ENCODE measurements at places on chromosomes 2 and 18.

DNA sequence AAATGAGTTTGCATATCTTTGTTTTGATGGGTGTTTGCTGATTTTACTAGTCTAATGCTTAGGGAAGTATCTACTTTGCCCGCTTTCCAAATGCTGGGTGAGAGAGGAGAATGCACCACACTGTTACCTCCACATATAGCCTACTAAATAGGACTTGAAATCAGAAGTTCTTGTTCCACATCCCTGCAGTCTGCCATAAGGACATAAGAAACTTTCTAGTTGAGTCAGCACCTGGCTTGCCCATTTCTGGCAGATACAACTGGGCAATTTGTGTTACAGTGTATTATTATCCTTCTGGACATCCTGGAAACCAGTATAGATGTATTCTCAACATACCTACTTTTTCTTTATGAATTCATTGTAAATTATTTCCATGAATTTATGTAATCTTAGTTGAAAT is 29.5 kb downstream of the ANXA4 start:
- no peak for DNase-seq

GRCh38 chr2:241905716-241906377 is 36.3 kb downstream of the RTP5 start:
- no peak for DNase-seq

- no peak for DNase-seq
Observed at GRCh38 chr2:174169372-174169771, 79.0 kb downstream of the OLA1 start.

DNA sequence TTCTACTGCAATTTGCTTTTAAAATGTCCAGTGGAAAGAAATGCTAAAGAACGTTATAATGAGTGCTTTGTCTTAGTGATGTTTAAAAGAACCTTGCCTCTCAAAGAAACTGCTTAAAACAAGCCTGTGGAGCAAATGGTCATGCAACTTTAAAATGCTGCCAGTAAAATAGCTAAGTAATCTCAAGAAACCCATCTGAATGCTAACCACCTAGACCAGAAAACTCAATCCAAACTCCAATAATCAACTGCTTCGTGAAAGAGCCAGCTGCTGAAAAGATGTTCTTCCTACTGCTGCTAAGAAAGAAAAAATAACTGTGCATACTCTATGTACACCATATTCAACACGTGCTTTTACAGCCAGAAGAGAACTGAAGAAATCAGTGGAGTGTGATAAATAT is 145.6 kb downstream of the PDE1A start:
- no peak for DNase-seq

GRCh38 chr2:196131949-196132925 is 39.1 kb downstream of the STK17B start:
- no peak for DNase-seq

DNA sequence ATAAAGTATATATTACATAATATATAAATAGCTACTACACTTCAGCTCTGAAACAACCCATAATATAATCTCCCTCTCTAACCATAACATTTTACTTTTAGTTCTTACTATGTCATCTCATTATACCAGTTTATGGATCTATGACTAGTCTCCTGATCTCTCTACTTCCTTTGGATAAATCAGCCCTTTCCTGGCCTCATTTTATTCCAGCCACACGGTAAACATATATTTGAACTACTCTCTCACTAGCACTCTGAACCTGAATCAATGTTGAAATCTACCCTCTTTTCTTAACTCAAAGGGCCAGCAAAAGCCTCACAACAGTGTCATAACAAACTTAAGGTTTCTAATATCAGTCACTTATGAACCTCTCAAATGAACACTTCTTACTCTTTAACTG is 62.6 kb downstream of the BAZ2B start:
- no peak for DNase-seq

DNA sequence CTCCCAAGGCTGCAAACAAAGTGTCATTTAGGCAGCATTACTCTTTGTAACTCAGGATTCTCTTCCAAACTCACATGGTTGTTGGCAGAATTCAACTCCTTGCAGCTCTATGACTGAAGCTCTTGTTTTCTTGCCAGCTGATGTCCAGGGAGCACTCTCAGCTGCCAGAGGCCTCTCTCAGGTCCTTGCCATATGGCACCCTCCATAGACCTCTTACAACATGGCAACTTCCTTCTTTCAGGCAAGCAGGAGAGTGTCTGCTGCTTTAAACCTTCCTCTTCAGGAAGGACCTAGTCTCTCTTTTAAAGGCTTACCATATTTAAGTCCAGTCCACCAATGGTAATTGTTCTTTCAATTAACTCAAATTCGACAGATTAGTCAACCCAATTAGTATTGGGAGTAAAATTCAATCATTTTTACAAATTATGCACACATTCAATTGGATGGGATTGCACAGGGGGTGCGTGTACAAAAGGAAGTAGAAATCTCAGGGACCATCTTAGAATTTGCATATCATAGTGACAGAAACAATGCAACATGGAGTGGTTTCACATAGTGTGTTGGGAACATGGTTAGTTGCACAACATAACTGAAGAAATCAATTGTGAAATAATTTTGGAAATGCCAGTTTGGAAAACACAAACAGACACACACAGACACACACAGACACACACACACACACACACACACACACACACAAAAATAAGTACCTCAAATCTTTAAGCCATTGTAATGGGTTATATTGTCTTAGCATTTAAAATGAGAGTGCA is 893.5 kb upstream of the ZEB2 start:
- DNase-seq = no peak

GRCh38 chr2:182584462-182584861 is 131.6 kb upstream of the DNAJC10 start:
- DNase-seq = no peak

GRCh38 chr2:229910832-229911412 is 10.9 kb downstream of the TRIP12 start:
- no peak for DNase-seq

GRCh38 chr18:79068341-79068936 is 755 bp upstream of the ATP9B start:
- DNase-seq = no peak

- no peak for DNase-seq
Observed at GRCh38 chr18:62745089-62745751, 29.9 kb downstream of the PHLPP1 start.

- DNase-seq = no peak
Observed at GRCh38 chr2:2942225-2942624, 435.4 kb downstream of the EIPR1 start.

DNA sequence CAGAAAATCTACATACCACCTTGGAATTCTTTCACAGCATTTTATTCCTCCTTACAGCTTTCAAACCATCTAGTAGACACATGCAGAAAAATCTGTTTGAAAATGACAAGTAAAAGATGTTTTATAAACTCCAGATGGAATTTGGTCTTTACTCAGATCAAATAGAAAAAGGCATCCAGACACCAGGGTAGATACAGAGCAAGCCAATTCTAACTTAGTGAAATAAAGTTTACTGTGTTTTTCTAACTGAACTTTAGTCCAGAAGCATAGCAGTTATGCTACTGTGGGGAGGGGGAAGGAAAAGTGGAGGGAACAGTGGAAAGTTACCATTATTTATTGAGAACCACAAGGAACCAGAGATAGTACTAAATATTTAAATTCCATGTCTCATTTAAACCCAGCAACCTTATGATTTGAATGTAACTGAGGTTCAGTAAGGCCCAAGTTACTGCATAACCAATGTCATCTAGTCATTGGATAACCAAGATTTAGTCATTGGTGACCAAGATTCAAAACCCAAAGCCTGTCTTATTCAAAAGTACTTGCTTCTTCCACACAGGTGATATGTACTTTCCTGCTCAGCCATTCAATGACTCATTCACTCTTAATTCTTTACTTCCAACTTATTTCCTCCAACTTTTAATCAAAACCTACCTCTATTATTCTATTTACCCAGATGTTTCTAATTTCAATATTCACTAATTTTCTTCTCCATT is 57.7 kb downstream of the RAD51AP2 start:
- DNase-seq = no peak

DNA sequence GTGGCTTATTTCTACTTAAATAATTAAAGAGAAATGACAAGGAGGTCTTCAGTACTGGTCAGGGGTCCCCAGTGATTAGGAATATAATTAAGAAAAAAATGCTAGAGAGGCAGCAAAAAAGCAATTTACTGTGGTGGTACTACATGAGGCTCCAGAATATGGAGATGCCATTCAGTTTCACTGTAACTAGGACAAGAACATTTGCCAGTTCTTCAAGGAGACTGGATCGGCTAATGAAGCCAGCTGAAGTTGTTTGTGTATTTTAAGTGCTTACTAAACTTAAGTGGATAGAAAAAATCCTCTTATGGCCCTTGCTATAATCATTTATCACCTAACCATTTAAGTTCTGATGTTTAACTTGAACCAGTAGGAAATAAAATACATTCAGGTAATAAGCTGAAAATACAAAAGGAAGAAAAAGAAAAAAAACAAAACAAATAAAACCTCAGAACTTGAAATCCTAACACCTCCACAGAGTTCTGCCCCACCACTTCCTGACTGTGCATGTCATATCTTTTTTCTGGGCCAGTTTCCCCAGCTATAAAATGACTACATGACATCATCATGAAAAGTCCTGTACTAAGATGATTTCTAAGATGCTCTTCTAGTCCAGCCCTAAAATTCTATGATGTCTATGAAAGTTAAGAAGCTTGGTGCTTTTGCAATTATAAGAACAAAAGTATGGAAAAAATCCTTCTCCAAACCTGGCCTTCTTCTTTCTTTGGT is 98.0 kb downstream of the TRABD2A start:
- DNase-seq = no peak

- DNase-seq = no peak
Observed at GRCh38 chr2:18373664-18374063, 186.8 kb downstream of the RDH14 start.

GRCh38 chr2:63425606-63426005 is 162.7 kb downstream of the WDPCP start:
- DNase-seq = no peak

- DNase-seq = no peak
Observed at GRCh38 chr18:49380801-49381200, 79.6 kb downstream of the DYM start.

- DNase-seq = no peak
Observed at GRCh38 chr2:215965532-215966165, 47.7 kb downstream of the MREG start.

- DNase-seq = no peak
Observed at GRCh38 chr2:14722904-14723570, 90.5 kb downstream of the LRATD1 start.

DNA sequence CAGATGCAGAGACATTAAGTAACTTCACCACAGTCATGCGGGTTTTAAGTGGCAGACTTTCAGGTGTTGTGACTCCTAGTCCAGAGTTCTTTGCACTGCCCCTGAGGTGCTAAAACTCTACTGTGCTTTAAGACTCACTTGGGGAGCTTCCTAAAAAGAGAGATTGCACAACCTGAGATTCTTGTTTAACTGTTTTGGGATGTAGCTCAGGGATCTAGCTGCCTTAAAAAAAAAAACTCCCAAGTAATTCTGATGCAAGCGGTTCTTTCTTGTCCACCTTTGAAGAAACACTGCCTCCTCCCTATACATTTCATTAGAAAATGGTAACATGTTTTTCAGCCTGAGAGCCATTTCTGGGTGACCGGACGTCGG is 13.0 kb downstream of the IL37 start:
- no peak for DNase-seq

- no peak for DNase-seq
Observed at GRCh38 chr2:99550368-99550767, 60.6 kb upstream of the REV1 start.

DNA sequence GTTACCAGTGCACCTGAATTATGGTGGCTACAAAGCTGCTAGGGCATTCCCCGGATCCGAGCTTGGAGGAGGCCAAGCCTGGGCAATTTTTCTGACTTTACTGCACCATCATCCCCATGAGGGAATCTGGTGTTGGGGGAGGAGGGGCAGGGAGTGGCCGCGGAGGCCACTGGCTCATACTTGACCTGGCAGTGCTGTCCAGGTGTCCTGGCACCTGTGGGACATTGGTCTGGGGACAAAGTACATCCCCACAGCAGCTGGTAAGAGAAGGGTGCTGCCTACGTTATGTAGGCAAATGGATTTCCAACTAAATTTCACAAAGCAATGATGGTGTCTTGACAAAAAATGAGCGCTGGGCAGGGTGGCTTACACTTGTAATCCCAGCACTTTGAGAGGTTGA is 48.3 kb downstream of the KLHL29 start:
- no peak for DNase-seq

DNA sequence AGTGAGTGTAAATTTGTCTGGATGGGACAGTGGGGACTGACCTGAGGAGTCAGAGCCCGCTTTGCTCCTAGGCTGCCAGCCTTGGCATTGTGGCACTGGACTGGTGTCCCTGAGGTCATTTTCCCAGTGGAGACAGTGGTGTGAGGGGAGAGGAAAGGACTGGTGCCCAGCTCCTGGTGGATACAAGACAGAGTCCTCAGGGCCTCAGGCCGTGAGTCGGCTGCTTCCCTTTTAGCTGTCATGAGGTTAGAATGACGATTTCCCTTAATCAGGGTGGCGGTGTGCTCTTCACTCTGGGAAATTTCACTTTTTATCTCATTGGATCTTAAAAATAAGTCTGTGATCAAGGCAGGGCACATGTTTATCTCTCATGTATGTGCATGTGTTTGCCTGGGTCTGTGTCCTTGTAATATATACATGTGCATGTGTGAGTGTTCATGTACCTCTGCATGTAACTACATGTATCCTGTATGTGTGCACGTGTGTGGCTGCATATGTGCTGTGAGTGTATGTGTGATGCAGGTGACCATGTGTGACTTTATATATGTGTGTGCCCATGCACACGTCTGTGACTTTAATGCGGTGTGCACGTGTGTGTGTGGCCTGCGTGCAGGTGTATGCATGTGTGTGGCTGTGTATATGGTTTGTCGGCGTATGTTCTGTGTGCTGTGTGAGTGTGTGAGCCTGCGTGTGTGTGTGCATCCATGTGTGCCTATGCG is 55.7 kb downstream of the GLI2 start:
- DNase-seq = no peak

GRCh38 chr18:24837066-24837465 is 376.6 kb downstream of the HRH4 start:
- no peak for DNase-seq

- no peak for DNase-seq
Observed at GRCh38 chr2:197985029-197985638, 180.7 kb downstream of the PLCL1 start.

- DNase-seq = no peak
Observed at GRCh38 chr18:10727477-10727876, 201.7 kb downstream of the NAPG start.

DNA sequence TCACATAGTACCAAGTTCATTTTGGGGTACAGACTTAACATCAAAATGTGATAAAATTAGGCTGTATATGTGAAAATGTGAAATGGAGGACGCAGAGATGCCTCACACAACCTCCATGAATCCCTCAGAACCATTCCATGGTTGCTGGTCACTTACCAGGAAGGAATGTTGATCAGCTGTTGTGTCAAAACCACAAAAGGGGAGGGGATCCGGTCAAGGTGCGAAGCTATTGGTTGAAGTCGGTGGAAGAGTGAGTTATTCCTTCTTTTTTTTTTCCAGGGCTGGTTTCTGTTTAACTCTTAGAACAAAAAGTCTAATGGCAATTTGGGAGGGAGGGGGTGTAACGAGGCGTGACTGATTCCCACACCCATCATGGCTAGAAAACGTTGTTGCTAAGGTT is 32.3 kb upstream of the REG3A start:
- DNase-seq = no peak

GRCh38 chr18:54215069-54215468 is 9.4 kb downstream of the MBD2 start:
- no peak for DNase-seq
